ENCODE measurements at places on chromosomes 2 and 18.

DNA sequence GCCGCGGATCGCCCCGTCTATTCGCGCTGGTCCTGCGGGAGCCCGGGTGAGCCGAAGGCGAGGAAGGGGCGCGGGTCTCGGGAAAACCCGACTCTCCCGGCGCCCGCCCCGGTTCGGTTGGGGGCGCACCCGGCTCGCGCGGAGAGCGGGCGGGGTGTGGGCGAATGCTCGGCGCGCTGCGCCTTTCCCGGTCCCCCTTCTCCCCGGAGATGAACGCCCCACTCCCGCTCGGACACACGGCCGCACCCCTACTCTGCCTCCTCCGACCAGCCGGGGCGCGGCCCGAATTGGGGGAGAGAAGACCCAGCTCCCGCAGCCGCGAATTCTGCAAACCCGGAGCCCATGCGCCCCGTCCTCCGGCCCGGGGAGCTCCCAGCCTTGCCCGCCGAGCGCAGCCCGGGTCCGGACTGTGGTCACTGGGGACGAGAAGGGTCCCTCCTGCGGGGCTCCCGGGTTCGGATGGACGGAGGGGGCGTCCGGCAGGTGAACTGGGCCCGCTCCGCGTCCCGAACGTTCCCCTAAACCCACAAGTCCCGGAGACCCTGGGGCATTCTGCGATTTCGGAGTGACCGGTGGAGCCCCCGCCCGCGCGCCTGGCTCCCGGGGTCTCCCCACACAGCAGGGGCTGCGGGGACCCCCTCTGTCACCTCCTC is 734 bp downstream of the KCNG2 start:
- no peak for DNase-seq

- peak; percentile 10 for DNase-seq
Observed at GRCh38 chr2:194166818-194167217, 1490.2 kb upstream of the SLC39A10 start.

- no peak for DNase-seq
Observed at GRCh38 chr2:235027558-235028214, 75.9 kb downstream of the SH3BP4 start.

DNA sequence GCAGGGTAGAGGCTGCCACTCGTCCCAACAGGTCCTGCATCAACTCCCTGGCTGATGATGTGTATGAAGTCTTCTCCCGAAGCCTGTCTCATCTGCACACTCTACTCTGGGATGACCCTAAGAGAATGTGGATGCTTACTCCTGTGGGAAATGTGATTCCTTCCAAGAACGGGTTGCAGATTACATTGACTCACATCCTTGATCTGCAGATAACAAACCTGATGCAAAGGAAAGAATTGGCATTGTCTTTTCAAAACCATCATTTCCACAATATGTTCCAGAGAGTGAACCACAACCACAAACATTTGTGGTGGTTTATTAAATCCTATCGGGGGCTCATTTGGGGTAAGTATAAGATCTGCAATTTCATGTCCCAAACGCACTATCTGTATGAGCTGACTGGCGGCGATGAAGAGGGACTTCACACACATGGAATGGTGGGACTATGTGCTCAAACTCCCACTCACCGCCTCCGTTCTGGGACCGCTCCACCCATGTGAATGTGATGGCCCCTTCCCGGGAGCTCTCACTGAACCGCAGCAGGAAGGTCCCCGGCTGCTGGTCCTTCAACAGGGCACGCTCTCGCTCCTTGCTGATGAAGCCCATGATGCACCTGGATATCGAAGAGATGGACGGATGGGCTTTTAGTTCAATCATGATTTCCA is 35.5 kb downstream of the STAT1 start:
- no peak for DNase-seq

DNA sequence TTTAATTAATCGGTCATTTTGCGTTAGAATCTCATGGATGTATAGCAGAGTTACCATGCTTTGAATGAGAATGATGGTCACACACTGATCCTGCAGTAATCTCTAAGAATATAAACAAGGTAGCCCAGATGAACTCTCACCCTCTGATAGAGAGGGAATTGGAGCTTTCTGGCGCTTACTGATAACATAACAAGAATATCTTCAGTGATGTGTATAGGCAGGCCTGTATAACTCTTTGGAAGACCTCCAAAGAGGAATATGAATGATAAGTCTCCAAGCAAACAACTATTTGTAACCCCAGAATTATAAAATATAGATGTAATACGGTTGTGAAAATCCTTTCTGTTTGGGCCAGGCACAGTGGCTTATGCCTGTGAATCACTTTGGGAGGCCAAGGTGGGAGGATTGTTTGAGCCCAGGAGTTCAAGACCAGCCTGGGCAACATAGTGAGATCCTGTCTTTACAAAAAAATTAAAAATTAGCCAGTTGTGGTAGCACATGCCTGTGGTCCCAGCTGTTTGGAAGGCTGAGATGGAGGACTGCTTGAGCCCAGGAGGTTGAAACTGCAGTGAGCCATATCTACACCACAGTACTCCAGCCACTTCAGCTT is 52.5 kb upstream of the LTBP1 start:
- DNase-seq, result no peak

GRCh38 chr2:101200676-101201075 is 49.5 kb upstream of the TBC1D8 start:
- DNase-seq, result no peak

DNA sequence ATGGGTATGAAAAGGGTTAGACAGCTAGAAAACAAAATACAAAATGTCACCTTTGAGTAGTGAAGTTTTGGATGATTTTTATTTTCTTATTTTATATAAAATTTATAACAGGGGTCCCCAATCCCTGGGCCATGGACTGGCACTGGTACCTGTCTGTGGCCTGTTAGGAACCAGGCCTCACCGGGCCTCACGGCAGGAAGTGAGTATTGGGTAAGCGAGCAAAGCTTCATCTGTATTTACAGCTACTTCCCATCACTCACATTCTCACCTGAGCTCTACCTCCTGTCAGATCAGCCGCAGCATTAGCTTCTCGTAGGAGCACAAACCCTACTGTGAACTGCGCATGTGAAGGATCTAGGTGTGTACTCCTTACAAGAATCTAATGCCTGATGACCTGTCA is 202.8 kb upstream of the TWIST2 start:
- DNase-seq, result no peak

DNA sequence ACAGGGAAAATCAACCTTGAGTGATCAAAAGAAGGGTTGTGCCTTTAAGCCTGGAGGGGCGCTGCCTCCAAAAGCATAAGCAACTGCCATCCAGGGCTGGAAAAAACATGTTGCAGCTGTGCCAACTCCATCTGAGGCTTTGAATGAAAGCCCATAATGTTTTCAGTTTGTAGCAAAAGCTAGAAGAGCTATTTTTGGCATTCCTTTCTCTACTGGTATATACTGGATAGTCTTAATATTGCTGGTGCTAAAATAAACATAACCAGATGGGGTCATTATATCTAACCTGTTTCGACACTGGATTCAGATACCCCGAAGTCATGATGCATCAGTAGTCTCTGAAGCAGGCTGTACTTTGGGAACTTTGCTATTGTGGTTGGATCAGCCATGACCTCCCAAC is 25.1 kb downstream of the ANXA4 start:
- DNase-seq, result no peak

DNA sequence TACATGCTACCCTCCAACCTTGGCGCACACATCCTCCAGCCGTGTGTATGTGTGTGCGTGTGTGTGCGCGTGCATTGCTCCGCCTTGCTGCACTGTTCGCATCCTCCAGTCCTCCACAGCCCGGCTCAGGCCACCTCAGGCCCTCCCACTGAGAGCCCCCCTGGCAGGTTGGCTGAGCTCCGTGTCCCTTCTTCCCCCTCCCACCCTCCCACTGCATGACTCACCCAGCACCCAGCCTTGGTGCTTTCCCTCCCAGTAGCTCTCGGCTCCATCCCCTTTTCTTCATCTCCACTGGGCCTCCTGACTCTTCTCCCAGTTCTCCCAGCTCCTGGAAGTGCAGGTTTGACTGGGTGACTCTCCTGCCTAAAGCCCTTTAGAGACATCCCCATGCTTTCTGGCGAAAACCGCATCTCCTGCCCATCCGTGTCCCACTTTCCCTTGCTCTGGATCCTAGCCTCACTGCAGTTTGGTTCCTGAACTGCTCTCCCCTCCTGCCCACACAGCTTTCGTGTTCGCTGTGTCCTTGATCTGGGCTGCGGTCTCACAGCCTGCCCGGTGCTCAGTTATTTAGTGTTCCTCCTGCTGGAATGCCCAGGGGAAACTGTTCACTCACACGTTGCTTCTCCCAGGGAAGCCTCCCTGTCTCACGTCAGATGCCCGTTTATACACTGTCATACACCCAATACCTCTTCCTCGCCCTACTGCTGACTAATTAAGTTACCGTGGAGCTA is 4.9 kb downstream of the TMEM177 start:
- DNase-seq, result peak; percentile 50

DNA sequence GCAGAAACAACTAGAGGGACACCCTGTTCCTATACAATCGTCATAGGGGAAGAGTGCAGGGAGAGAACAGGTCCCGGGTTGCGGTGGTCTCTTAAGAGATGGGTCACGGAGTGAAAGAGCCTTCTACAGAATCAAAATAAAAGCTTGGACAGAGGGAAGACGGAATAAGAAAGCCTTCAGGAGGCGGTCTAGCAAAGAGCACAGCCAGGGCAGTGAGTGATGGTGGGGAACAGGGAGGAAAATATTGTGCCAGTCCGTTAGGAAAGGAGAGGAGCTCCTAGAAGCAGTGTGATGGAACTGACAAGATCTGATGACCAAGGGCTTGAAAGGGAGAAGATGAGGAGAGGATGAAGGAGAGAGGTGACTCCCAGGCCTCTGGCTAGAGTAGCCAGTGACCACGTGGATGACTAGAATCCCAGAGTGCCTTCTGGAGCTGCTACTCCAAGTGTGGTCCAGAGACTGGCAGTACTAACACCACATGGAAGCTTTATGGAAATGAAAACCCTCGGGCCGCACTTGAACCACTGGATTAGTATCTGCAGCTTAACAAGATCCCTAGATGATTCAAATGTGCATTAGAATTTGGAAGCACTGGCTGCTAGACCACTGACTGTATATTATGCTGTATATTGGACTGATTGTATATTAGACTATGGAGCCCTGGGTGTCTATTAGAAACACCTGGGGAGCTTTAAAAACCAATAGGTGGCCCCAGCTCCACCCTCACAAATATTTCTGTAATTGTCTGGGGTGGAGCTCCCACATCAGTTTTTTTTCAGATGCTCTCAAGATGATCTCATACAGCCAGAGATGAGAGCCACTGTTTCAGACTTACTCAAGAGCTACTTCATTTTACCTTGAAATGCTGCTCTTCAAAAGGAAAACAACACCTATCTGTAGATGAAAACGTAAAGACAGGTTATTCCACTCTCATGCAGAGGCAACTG is 1.1 kb upstream of the EVA1A start:
- no peak for DNase-seq

DNA sequence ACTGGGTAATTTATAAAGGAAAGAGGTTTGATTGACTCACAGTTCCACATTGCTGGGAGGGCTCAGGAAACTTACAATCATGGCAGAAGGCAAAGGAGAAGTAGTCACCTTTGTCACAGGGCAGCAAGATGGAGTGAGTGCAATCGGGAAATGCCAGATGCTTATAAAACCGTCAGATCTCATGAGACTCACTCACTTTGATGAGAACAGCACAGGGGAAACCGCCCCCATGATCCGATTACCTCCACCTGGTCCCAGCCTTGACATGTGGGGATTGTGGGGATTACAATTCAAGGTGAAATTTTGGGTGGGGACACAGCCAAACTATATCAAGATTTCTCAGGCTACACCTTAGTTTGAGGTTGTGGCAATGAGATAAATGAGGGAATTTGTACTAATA is 54.9 kb downstream of the AKAIN1 start:
- DNase-seq, result no peak

DNA sequence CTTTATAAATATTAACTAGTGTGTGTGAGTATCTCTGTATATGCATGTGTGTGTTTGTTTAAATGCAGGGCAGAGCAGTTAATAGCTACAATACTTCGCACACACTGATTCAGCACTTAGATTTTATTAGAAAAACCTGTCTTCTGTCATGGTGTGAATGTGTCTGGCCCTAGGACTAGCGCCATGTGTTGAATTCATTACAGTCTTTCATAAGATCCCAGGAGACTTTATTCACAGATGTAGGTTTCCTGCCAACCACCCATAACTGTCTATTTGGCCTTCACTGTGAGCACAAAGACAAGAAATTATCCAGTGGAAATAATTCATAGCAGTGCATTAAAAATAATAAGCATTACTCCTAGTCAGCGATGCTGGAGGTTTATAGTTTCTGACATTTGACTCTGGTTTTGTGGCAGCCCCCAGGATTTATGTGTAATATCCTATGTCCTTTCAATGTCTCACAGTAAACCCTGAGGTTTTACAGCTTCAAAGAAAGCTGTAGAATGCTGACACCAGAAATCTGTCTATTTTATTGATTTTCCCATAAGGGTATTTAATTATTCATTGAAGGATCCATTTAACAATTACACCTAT is 93.9 kb downstream of the ZNF804A start:
- no peak for DNase-seq

GRCh38 chr18:43170586-43170985 is 55.1 kb upstream of the RIT2 start:
- no peak for DNase-seq

DNA sequence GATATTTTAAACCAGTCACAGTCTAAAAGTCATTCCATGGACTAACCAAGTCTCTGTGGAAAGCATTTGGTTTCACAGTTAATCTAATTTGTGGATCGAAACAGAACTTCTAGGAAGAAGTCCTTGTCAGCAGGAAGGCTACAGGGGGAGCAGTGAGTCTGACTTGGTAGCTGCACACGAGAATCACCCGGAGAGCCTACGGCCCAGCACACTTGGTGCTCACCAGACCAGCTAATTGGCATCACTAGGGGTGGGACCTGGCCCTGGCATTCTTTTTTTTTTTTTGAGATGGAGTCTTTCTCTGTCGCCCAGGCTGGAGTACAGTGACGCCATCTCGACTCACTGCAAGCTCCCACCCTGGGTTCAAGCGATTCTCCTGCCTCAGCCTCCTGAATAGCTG is 97.7 kb downstream of the ZNF532 start:
- DNase-seq, result no peak

Measured in nephron progenitor cell (in vitro differentiated cells).